ENCODE measurements at places on chromosomes 1 and 21.

DNA sequence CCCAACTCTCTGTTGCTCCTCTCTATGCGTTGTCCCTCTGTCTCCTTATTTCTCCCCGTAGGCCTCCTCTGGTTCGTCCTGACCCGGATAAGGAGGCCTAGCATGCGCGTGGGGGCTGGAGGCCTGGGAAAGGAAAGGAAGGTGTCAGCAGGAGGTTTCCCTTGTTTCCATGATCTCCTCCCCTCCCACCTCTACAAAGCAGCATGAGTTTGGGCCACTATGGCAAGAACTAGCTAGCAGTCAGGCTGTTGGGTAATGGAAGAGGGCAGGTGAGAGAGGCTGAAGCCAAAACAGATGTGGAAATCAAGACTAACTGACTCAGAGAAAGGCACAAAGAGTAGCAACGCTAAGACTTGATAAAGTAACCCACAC, 687 bp upstream of the SEMA6C start:
- DNase-seq = no peak

DNA sequence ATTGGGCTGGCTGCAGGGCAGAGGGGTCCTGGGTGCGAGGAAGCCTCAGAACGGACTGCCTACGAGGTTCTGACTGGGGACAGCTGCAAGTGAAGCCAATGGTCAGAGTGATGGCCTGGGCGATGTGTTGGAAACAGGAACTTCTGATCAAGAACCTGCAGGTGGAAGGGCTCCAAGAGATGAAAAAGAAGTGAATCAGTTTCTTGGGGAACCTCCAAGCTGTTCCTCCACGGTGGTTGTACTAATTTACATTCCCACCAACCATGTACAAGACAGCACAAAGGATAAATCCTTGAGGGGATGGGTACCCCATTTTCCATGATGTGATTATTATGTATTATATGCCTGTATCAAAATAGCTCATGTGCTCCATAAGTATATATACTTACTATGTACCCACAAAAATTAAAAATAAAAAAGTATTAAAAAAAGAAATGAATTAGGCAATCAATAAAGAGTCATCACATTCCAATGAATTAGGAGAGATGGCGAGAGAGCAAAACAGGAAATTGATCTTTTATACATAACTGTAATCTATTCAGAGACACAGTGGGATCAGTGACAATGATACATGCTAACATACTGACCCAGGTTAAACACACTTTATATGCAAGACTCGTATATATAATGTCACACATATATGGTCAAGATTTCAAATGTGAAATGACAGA, 58.1 kb downstream of the PTPN14 start:
- DNase-seq = no peak

GRCh38 chr1:68107771-68108170, 57.3 kb upstream of the DIRAS3 start:
- no peak for DNase-seq

- DNase-seq = no peak
These were observed 15.2 kb downstream of the F3 start for GRCh38 chr1:94526152-94526980.

DNA sequence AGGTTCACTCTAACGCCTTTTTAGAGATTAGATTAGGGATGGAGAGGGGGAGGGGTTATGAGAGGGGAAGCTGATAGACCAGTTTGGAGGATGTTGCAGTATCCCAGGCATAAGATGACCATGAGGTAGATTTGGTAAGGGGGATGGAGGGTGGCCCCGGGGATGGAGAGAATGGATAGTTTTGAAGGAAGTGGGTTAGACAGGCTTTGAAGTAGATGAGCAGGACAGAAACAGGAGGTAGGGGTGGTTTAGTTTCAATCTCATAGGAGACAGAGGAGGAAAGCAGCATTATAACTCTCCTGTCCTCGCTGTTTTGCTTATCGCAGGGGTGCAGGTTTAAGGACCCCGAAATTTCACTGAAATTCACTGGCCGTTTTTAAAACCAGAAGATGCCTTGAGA, 11.8 kb downstream of the UBIAD1 start:
- DNase-seq = no peak

DNA sequence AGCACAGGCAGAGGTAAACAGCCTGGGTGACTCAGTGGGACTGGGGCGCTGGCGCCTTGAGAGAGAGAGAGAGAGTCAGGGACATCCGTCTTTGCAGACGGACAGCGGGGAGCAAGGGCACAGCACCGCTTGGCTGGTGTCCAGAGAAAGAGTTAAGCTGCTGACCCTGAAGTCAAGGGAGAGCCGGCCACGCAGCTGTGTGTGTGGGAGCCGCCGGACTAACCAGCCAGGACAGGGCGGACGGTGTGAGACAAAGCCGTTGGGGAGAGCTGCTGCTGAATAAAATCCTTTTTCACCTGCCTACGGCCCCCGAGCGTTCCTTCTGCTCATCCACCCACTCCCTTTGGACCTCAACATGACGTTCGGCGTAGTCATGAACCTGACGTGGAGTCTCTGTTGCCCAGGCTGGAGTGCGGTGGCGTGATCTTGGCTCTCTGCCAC, 14.5 kb downstream of the CFAP74 start:
- DNase-seq = no peak

DNA sequence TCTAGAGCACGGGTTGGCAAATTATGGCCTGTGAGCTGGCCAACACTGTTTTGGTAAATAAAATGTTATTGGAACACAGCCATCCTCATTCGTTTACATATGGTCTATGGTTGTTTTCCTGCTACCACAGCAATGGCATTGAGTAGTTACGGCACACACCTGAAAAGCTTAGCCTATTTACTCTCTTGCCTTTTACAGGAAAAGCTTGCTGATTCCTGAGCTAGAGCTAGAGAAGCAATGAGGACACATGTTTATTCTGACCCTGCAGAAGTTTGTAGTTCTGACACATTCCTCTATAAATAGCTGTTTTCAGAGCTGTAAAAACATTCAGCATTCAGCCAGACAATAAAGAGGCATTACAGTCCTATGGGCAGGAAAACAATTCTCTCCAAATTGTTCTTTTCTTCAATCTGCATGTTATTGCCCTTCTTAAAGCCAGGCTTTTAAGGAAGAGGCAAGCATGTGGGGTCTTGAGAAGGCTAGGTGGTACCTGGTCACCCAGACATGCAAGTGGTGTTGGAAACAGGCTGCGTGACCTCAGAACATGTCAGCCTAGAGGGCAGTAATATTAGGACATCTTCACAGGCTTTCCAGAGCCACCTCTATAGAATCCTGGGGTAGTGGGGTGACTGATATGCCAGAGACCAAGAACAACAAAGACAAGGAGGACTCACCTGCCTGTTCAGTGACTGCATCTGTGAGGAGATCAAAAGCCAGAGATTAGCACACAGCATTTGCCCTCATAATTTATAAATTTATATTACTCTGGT, 1.6 kb downstream of the FCRL2 start:
- no peak for DNase-seq

GRCh38 chr1:245649666-245650065, 494.9 kb downstream of the KIF26B start:
- no peak for DNase-seq

GRCh38 chr21:16363100-16363499, 633.3 kb downstream of the USP25 start:
- no peak for DNase-seq

DNA sequence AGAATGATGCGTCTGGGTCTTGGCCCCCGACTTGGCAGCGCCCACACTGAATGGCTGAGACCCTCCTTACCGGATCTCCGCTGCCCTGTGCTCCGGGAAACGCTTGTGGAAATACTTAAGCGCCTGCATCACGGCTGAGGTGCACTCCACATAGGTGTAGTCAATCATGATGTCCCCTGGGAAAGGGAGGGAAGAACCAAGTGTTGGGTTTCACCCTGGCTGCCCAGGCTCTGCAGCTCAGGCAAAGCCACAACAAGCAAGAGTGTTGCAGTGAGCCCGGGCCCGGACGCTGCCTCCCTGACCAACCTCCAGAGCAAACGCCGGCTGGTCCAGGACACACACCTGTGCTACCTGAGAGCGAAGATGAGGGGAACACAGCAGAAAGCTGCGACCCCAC, 21.5 kb upstream of the SPATC1L start:
- DNase-seq = no peak

- no peak for DNase-seq
These were observed 66.2 kb downstream of the BRINP2 start for GRCh38 chr1:177236962-177237361.

DNA sequence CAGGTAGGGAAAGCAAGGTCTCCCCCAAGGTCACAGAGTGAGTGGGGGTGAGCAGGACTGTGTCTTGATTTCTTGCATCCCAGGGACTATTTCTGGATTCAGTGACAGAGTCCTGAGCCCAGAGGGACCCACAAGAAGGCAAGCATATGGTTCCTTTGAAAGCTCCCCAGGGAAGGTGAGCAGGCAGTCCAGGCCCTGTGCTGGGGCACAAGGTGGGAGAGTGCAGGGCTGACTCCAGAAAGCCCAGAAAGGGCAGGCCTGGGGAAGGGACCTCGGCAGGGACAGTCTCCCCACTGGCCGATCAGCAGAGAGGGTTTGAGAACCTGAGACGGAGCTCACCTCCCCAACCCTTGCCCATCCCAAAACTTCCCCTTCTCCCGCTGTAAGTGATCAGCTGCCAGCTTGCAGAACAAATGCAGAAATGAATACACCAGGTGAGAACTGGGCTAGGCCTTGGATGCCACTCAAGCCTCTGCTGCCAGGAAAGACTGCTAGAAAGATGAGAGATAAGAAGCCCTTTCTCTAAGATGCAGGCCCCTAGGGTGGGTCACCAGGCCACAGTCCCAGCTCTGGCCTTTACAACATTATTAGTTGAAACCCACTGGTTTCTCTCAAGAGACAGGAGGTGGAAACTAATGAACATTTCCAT, 121.0 kb downstream of the GLIS1 start:
- DNase-seq = no peak

DNA sequence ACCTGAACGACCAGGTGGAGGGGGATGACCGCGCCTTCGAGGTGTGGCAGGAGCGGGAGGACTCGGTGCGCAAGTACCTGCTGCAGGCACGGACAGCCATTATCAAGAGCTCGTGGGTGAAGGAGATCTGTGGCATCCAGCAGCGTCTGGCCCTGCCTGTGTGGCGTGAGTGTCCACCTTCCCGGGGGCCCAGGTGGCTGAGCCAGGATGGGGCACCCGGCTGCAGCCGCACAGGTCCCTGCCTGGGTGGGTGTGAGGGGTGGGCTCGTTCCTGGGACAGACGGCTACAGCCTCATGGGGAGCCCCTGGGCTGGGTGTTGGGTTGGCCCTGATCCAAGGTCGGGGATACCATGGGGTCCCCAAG, 65.2 kb downstream of the TRIM11 start:
- no peak for DNase-seq

DNA sequence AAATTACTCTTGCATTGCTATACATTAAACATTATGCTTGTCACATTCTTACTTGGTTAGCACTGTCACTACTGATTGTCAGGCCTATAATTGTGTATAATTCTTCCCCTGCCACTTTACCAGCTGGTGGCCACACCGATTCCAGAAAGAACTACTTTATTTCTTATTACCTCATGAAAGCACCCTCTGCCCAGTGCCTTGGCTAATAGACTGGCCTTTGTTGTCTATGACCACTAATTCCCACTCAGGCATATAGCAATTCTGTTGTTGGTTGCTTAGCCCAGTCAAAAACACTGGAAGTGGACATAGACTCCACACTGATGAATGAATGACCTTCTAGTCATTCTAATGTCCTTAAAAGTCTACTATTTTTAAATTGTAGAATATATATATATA, 35.6 kb downstream of the MRPL39 start:
- no peak for DNase-seq

- DNase-seq = no peak
These were observed 1.6 kb upstream of the SHC1 start for GRCh38 chr1:154972213-154972516.

DNA sequence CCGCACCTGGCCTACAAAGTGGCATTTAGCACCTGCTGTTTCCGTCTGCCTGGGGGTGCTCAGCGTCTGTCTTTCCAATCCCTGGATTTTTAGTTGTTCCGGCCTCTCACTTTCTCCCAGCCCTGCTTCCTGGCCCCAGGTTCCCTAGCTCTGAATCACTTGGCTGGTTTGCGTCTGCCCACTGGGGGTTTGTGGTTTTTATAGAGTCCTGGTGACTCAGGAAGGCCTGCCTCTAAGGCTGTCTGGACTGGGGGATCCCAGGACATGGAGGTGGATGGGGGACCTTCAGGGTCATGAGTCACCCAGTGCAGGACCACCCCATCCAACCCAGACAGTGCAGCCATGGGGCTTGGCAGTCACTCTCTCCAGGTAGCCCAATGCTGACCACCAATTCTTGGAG, 53.5 kb downstream of the MRPL37 start:
- peak; percentile 54 for DNase-seq

- no peak for DNase-seq
These were observed 77.6 kb downstream of the EVI5 start for GRCh38 chr1:92707292-92707691.

DNA sequence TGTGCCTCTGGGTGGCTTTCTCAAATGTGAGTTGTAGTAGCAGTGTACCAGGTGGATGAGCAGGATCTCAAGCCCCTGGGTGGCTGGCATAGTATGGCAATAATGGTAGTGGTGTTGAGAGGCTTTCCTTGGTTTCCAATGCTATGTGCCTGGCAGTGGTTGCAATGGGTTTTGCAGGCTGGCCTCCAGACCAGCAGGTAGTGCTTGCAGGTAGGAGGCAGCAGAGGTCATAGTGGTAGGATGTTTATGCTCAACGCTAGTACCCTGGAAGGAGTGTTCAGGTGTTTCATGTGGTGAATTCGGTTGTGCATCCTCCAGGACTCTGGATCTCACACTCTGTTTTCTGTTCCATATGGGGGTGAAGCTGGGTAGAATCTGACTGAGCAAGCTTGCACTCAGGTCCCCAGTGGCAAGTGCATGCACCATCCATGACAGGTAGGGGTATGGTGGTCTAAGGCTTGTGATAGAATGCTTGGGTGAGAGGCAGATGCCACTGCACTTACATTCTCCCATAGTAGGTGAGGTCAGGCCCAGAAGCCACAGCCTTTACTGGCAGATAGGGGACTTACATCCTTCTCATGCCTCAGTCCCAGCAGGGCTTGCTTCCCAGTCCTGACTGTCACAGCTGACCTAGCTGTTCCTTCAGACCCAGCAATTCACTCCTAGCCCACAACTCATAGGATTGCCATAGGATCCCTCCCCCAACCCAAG, 410.5 kb upstream of the LRRC7 start:
- DNase-seq = no peak

GRCh38 chr1:48873944-48874343, 97.3 kb upstream of the BEND5 start:
- no peak for DNase-seq

- no peak for DNase-seq
These were observed 3.6 kb downstream of the DDAH1 start for GRCh38 chr1:85461216-85461918.

DNA sequence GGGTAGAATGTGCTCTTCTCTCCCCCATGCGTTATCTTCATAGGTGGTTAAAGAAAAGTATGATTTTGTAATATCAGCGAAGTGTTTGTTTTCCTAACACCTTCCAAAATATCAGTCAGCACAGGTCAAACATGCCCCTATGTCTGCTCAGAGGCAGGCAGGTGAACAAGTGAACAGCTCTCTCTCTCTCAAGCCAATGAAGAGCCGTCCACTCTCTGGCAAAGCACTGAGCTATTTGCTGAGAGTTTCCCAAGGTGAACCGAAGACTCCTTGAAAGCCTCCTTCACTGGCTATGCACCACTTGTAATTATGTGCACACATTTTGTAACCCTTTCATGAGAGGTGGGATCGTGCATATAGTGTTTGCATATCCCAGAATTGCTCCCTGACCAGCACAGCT, 47.7 kb downstream of the ST6GALNAC3 start:
- no peak for DNase-seq

All from BJ (cell line).